Activated CD8-positive, alpha-beta memory T cell treated with anti-CD3 and anti-CD28 coated beads for 24 hours (primary cell): ENCODE measurements at places on chromosomes 3 and 15.

- no peak for DNase-seq
Observed at GRCh38 chr3:188934989-188935388, 236.8 kb upstream of the TPRG1 start.

- no peak for DNase-seq
Observed at GRCh38 chr3:186700267-186700666, 16.9 kb upstream of the KNG1 start.

GRCh38 chr3:177212278-177212610 is 15.0 kb upstream of the TBL1XR1 start:
- no peak for DNase-seq

GRCh38 chr3:134768116-134768515 is 26.9 kb upstream of the EPHB1 start:
- no peak for DNase-seq

DNA sequence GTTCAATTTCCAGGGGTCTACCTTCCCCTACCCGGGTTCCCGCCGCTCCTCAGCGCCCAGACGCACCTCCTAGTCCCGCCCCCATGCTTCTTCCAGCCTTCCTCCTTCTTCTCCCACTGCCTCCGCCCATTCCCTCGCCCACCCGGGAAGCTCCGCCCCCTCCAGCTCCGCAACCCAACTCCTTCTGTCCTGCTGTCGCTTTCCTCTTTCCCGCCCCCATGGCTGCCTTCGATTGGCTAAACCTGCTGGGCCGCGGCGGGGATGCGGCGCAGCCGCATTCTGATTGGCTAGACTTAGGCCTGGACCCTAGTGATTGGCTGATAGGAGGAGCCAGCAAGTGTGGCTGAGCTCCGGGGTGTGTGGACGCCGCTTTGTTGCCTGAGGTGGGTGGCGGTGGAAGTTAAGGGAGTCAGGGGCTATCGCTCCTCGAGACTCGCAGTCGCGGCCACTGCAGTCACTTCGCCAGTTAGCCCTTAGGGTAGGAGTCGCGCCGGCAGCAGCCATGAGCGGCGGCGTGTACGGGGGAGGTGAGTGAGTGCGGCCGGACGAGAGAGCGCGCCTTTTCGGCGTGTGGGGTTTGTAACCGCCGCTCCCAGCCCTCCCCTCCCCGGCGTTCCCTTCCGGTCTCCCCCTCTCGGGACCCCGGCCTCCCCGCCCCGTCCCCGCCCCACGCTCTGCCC is at the start of gene ACTL6A:
Gene ACTL6A, plus strand, starts transcription at position 336 of the 680 bp plus-strand sequence. Its CDS starts 167 bp downstream, at position 503.
- DNase-seq: peak; percentile 98

DNA sequence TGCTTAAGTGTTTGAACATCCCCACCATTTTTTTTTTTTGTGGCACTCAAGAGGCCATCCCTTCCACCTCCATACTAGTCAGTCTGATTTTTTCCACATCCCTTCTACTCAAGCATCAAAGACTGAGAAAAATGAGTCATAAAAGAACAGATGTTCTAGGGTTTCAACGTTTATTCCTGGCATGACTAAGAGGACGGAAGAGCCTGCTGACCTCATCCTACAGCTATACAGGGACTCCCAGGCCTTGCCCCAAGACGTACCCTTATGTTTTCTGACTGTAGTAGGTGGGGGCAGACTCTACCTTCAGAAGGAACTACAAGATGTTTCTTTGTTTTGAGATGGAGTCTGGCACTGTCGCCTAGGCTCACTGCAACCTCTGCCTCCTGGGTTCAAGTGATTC is 3.3 kb upstream of the ITPKA start:
- DNase-seq: no peak

- no peak for DNase-seq
Observed at GRCh38 chr15:70422342-70422741, 324.6 kb upstream of the TLE3 start.

DNA sequence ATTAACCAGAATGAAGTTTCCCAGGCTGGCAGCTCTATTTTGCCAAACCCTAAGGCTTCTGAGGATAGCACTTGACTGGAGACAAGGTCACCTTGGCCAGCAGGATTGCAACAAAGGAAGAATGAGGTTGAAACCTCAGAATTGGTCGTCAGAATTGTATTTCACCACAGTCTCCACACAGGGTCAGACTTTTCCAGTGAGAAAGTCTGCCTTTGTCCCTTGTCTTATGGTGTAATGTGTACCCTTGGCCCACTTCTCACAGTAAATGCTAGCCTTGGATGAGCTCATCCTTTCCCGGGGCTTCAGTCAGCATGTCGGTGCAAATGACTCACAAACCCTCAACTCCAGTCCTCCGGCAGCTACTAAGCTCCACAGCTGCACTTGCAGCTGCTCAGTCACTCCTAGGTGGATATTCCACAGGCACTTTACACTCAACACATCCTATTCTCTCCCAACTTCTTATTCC is 19.7 kb downstream of the SSR3 start:
- no peak for DNase-seq

DNA sequence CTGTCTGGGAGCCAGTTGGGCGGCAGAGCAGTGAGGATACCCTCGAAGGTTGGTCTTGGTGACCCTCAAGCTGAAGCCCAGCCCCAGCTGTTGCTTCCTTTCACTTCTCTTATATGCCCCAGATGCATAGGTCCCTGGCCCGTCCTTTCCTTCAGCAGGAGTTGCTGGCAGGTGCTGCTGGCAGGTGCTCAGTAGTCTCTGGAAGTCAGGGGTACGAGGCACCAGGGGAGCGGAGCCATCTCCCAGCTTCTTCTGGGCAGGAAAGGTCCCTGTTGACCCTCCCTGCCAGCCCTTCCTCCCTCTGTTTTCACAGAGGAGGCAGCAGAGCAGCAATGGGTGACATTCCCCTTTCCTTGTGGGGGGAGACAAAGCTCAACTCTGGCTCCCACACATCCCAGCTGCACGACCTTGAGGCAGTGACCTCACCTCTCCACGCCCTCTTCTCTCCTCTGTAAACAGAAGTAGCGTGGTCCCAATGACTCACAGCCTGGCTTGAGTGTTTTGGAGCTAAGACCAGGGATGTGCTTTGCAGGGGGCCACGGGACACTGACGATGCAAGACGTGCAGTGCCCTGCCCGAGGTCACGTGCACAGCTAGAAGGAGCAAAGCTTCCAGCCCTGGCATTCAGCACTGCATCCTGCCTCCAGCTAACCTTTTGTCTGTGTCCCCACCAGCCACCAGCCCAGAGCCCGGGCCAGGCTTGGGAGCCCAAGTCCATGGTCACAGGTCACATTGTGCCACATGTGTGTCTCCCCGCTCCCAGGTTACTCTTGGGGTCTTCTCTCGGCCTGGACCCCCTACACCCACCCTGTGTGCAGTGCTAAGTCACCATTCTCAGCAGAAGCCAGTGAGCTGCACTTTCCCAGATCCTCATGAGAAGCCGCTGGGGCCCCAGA is 49.7 kb downstream of the SLC6A6 start:
- no peak for DNase-seq

DNA sequence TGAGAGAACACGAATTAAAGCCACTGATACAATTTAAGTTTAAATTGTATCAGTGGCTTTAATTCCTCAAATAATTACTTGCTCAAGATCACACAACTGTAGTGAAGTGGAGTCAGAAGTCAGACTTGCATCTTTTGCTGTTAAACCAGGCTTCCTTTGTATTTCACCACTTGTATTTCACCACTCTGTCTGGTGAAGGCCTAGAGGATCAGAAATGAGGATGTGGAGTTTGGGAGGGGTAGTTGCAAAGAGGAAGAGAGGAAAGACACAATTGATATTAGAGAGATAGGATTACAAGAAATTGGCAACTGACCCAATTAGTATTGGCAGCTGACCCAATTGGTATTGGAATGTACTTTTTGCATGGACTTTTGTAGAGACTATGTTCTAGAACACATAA is 288.1 kb upstream of the GPR149 start:
- DNase-seq: no peak

GRCh38 chr15:90592131-90592881 is 62.6 kb downstream of the CRTC3 start:
- no peak for DNase-seq

GRCh38 chr3:140432229-140432669 is 245.6 kb upstream of the TRIM42 start:
- DNase-seq: no peak

DNA sequence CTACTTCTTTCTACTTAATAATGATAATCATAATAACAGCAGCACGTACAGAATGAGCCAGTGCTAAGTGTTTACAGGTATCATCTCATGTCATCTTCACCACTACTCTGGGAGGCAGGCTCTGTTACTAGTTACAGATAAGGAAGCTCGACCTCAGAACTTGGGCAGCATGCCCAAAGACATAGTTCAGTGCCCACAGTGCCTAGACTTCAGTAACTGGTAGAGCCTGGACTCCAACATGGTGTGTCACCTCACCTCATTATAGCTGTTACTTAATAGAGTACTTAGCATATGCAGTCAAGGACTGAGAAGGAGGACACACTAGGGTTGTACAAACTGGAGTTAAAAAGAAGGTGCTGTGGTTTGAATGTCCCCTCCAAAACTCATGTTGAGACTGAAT is 7.6 kb downstream of the GADL1 start:
- no peak for DNase-seq

DNA sequence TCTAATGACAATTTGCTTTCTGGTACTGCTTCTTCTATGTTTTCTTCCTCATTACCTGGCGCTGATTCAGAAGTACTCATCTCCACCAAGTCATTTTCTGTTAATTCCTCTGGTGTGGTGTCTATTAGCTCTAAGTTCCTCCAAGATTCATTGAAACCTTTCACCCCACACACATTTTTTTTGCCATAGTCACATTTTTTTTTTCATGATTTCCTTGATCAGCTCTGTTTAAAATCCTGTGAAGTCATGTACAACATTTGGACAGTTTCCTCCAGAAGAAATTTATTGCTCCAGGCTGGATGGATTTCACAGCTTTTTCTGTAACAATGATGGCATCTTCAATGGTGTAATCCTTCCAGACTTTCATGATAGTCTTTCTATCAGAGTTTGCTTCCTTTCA is 243.2 kb upstream of the VEPH1 start:
- no peak for DNase-seq

- no peak for DNase-seq
Observed at GRCh38 chr15:32908872-32909271, 191.1 kb downstream of the GREM1 start.

DNA sequence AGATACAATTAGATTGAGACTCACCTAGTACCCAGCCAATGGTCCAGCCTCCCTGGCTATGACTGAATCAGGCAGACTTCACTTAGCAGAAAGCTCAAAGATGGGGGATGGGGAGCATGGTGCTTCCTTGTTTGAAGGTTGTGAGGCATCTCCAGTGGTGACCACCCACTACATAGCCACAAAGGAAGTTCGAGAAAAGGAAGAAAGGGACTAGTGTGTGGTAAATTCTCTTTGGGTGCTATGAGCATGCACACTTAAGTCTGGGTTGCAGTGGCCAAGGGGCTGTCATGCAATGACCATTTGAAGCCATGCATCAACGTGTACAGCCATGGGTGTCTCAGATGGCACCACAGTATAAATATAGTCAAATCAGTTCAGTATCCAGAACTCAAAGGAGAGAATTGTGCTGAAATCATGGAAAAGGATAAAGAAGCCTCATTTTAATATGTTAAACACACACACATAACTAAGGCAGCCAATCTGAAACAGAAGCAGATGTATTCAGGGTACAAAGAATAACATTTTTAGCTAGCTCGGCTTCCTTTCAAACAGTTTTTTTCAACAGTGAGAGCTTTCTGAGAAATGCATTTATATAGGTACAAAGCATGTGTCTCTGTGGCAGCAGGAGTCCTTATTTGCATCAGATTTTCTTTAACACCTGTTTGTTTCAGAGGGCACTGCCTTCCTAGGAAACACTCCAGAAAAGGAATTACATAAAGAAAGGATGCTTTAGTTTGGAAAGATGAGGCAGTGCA is 275.5 kb downstream of the GAP43 start:
- DNase-seq: no peak

- peak; percentile 24 for DNase-seq
Observed at GRCh38 chr3:195240171-195240701, 30.7 kb downstream of the XXYLT1 start.

- DNase-seq: peak; percentile 68
Observed at GRCh38 chr3:69085168-69085832, 563 bp downstream of the ARL6IP5 start.

DNA sequence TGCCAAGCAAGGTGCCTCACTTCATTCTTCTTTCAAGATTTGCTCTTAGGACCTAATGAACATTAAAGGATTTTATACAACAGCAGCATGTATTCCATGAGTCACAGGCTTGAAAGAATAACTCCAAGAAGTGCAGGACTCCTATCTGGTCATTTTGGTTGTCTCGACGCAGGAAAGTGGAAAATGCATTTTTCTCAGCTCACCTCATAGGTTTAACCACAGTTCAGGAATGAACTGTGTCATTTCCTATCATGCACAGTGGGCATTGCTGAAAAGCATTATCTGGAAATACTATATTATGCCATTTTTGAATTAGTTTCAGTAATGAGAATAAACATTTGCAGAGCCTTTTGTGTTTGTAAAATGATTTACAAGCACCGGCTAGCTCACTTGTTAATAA is 98.7 kb upstream of the BFSP2 start:
- DNase-seq: no peak

GRCh38 chr3:135762188-135762856 is 203.2 kb upstream of the PPP2R3A start:
- no peak for DNase-seq

GRCh38 chr3:154224866-154225265 is 99.4 kb downstream of the DHX36 start:
- no peak for DNase-seq
